ENCODE measurements at places on chromosomes 4 and X. TPM values are rescaled to one million over a fixed set of nuclear protein-coding genes. Genes with fewer than 3 reads are reported as not detected.

MAGED4 gene
- total RNA-seq, result 7.7 TPM

CHRDL1 gene
- total RNA-seq, result not detected

PCDH19 gene
- 0.05 TPM for total RNA-seq

CSN1S1 gene
- not detected for total RNA-seq

IGSF1 gene
- total RNA-seq, result 0.24 TPM

USP26 gene
- not detected for total RNA-seq

ARHGAP6 gene
- 0.03 TPM for total RNA-seq

SLC7A11 gene
- total RNA-seq, result 33.3 TPM

ZNF185 gene
- 6.5 TPM for total RNA-seq

TRMT44 gene
- total RNA-seq, result 6.7 TPM

P2RY8 gene
- total RNA-seq, result not detected

SYTL4 gene
- total RNA-seq, result 1.5 TPM

MAGEE2 gene
- not detected for total RNA-seq

FAM9B gene
- not detected for total RNA-seq

TREX2 gene
- 0.78 TPM for total RNA-seq

NLRP2B gene
- not detected for total RNA-seq

PNCK gene
- 0.51 TPM for total RNA-seq

GRIA2 gene
- total RNA-seq, result not detected

CSAG1 gene
- 0.27 TPM for total RNA-seq

SYP gene
- total RNA-seq, result 3.1 TPM

ASB5 gene
- total RNA-seq, result 0.03 TPM

SH3RF1 gene
- 9.6 TPM for total RNA-seq

HAND2 gene
- 0.36 TPM for total RNA-seq

VCX gene
- not detected for total RNA-seq

KLHL4 gene
- total RNA-seq, result 2.8 TPM

SHROOM2 gene
- 0.24 TPM for total RNA-seq

GNPDA2 gene
- total RNA-seq, result 13.8 TPM

TMPRSS11F gene
- not detected for total RNA-seq

CT47A1 gene
- not detected for total RNA-seq

GABRB1 gene
- not detected for total RNA-seq

TBX22 gene
- not detected for total RNA-seq

All from A549 treated with CpdA at 1 μM for 4 hours (cell line).